ENCODE measurements at places on chromosomes 4 and X.

DNA sequence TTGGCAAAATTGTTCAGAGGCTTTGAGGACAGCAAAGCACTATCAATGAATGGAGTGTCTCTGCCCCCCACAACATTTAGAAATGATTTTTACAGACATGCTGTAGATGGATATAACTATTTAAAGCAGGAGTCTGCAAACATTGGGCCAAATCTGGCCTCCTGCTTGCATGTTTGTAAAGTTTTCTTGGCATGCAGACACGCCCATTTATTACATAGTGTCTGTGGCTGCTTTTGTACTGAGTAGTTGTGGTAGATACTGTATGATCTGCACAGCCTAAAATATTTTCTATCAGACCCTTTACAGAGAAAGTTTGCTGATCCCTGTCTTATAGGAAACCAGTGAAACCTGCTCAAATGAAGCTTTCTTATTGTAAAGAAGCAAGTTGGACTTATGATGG lies 45.5 kb upstream of the PHEX start:
- no peak for DNase-seq

GRCh38 chr4:81746773-81747172 lies 275.1 kb upstream of the RASGEF1B start:
- DNase-seq: no peak

- no peak for DNase-seq
These were observed 56.2 kb downstream of the TRIML1 start for GRCh38 chr4:188195389-188195985.

DNA sequence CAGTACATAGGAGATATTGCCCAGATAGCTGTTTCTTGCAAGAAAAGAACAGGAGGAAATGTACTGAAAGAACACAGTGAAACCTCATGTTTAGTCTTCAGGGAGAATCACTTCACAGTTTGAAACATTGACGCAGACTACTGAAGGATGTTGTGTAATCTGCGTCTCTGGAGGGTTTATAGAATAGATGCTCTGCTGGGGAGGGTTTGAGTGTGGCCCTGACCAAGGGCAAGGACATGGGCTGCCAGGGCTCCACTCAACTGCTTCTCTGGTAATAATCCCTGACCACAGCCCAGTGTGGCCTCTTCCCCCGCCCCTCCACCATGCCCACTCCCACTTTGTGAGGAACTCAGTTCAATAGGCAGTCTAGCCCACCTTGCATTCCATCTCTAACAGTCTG lies 15.8 kb upstream of the ACE2 start:
- DNase-seq: no peak

- DNase-seq: no peak
These were observed 217.9 kb downstream of the CENPC start for GRCh38 chr4:67327245-67328017.

GRCh38 chrX:10011261-10011931 lies 44.2 kb downstream of the CLDN34 start:
- no peak for DNase-seq

DNA sequence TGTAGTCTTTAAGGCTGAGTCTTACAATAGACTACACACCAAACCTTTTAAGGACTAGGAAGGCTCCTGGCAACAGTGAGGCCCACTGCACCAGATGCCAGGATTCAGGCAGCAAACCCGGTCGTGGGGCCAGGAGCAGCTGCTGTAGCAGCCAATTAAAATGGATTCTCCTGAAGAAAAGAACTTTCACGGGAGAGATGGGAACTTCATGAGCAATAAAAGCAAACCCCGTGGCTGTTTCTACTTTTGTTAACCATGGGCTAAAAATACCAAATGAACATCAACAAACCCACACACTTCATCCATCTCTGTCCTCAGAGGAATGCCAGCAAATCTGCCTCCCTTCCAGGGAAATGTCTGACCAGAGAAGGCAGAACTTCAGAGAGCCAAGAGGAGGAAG lies 101.4 kb downstream of the BTC start:
- DNase-seq: no peak

DNA sequence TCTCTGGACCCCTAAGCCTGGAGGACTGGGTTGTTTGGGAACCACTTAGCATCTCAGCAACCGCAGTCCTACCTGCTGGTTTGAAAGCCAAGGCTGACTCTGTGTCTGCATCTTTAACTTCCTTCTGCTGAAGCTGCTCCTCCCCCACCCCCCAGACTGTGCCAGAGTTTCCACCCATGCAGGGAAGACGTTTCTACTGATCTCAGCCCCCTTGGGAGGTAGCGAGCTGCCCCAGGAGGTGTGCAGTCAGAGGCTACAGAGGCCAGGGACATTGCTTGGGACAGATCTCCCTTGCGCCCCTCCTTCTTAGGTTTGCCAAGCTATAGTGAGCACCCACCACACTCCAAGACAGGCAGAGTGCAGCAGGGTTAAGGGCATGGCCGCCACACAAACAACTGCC lies 4.7 kb upstream of the FATE1 start:
- no peak for DNase-seq

- no peak for DNase-seq
These were observed 409.5 kb downstream of the SPRY1 start for GRCh38 chr4:123806056-123806455.

GRCh38 chr4:10117359-10118047 lies 904 bp upstream of the WDR1 start:
- DNase-seq: no peak

GRCh38 chr4:36394352-36394903 lies 113.0 kb downstream of the DTHD1 start:
- no peak for DNase-seq

- DNase-seq: no peak
These were observed 54.7 kb downstream of the TMEM131L start for GRCh38 chr4:153520801-153521329.

- no peak for DNase-seq
These were observed 94.6 kb upstream of the RPS6KA3 start for GRCh38 chrX:20361081-20361889.

DNA sequence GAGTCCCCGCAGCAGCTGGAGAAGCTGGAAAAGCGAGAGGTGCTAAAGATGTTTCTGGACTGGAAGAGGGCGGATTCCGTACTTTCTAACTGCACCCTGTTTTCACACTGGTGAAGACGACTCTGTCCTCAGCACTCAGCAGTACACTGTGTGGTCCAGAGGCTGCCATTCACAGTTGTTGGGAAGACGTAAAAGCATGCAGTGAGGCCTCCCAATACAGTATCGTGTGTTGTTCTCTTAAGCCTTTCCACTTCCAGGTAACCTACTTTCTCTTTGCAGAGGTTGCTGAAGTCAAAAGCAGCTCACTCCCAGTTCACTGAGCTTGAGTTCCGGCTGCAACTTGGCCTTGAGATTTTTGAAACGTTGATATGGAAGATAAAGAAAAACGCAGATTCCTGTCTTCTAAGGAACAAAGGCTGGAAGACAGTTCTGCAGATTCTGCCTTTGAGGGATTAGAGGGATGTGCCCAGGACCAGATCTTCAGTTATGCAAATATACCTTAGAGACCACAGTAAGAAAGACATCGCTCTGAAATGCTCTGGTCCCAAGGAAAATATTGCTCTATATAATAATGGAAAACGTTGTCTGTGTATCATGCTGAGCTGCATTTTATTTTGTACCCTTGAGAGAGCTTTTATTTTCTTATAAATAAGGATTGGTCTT lies 540.9 kb downstream of the TRIML1 start:
- DNase-seq: no peak

- DNase-seq: no peak
These were observed 102.9 kb upstream of the PCDH10 start for GRCh38 chr4:133046156-133046555.

GRCh38 chr4:157151711-157152110 lies 68.8 kb upstream of the GRIA2 start:
- DNase-seq: no peak

- DNase-seq: no peak
These were observed 107.8 kb downstream of the ANK2 start for GRCh38 chr4:113157086-113157857.

DNA sequence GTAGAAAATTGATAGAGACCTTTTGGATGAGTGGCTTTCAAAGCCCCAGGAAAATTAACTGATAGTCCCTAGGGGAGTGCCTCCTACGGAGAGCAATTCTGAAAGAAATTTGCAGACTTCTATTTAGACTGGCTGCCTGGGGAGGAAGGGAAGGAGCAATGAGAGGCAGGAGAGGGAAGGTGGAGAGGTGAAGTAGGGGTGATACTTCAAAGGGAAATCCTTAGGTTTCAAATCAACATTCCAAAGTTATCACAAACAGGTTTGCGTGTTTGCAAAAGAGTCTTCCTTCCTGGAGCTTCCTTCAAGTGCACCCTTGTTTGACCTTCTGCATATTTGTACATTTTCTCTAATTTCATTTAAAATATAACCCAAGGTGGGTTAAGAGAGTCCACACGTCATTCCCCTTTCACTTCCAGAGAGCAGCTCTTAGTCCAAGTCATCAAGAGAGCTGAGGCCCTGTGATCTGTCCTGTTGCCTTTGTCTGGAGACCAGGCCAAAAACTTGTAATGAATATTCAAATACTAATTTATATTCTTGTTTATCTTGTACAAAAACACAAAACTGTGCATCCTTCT lies 157.8 kb downstream of the CLCN4 start:
- no peak for DNase-seq

DNA sequence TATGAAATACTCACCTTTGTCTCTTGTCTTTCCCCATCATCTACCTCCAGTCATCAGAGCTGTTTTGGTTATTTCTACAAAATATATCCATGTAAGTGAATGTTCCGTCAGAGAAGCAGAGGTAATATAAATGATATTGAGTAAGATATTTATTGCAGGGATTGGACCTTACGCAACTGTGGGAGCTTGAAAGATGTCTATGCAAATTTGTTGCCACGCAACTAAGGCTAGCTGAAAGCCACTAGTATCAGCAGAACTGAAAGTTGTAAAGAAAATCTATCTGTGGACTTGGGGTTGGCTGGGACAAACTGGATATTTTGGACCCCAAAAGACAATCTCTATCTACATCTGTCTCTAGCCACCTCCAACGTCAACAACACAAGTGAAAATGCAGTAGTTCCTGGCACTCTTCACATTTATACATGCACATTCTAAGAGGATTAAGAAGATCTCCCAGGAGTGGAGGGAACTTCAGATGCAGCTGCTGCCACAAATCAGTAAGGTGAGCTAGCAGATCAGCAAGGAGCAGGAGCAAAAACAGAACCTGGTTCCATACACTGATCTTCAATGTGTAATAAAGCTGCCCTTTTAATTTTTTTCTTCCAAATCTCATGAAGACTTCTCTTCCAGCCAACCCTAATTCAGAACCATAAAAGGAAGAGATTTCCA lies 8.5 kb upstream of the CCSER1 start:
- DNase-seq: no peak

- no peak for DNase-seq
These were observed 8.4 kb downstream of the HTRA3 start for GRCh38 chr4:8278009-8278395.

DNA sequence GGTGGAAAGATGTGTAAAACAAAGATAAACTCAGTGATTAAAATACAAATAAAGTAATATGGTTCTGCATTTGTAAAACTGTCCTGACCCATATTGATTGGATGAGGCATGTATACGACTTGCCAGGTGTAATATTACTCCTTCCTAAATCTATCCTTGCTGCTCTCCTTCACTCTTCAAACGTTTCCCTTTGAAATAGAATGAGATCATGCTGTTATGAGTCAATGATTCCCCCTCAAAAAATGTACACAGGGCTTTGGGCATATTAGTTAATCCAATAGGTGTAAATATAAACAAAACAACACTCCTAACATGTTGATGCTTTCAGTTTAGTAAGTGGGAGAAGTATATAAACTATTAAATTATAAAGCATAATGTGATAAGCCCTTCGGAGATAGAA lies 117.4 kb upstream of the GPM6A start:
- DNase-seq: no peak

DNA sequence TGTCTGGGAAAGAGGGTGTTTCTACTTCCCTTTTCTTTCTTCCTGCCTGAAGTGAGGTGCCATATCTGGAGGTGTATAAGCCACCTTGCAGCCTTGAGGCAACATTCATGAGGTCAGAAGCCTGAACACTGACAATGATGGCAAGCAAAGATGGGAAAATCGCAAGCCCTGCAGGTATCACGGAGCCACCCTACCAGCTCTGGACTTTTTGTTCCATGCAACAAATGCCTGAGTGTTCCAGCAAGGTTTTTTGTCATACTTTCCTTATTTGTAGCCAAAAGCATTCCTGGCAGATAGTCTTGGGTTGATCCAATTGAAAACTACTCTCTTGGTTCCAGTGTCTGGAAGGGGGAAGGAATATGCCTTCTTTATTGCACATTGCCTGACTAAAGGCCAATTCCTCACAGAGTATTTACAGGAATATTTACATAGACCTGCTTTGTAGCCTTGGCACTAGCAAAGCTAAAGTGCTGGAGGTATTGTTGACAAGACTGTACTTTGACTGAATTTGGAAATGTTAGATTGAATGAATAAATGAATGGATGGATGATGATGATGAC lies 14.4 kb upstream of the SOD3 start:
- no peak for DNase-seq

DNA sequence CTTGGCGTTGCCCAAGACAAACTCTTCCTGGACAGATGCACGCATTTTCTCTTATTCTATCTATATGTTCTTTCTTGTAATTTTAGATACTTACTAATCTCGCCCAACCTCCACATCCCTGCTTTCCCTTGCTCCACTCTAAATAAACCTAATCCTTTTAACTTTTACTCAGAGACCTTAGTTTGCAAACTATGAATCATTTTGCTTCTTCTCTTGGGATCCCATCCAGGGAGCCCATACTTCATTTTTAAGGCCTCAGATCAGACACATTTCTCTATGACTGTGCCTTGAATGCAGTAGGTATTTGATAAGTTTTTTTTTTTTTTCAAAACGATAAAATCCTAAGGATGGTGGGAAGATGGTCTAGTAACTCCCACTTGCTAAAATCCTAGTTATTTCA lies 353.8 kb upstream of the HAND2 start:
- DNase-seq: no peak

GRCh38 chr4:29310252-29310651 lies 1409.9 kb upstream of the PCDH7 start:
- no peak for DNase-seq

GRCh38 chr4:59409647-59410046 lies 1790.5 kb upstream of the ADGRL3 start:
- DNase-seq: no peak

DNA sequence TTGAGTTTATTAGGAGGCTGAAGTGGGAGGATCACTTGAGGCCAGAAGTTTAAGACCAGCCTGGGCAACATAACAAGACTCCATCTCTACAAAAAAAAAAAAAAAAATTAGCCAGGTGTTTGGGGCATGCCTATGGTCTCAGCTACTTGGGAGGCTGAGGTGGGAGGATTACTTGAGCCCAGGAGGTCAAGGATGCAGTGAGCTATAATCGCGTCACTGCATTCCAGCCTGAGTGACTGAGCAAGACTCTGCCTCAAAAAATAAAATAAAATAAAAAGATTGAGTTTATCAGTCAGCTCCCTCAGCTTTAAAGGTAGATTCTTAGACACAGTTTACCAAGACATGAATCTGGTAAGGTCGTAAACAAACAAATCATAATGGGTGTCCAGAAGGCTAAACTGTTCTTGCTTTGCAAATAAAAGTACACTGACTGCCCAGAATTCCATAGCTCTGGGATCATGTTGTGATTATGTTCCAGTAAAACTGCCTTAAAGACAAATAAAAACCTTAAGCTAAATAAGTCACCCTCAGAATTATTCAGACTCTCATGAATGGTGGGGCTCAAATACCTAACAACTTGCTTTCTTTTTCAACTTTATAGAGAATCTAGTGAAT lies 18.7 kb downstream of the APOO start:
- no peak for DNase-seq

All from stimulated activated CD8-positive, alpha-beta memory T cell treated with anti-CD3 and anti-CD28 coated beads, Interleukin-15, amount 100 ng/mL, for 4 hours (primary cell).